ENCODE measurements at places on chromosomes 13 and 19. TPM values are rescaled to one million over a fixed set of nuclear protein-coding genes. Genes with fewer than 3 reads are reported as not detected.

The RNF225 gene
- 1.6 TPM for polyA plus RNA-seq

The PDE4C gene
- 0.07 TPM for polyA plus RNA-seq

The ICAM4 gene
- 0.12 TPM for polyA plus RNA-seq

The ZNF714 gene
- 5.1 TPM for polyA plus RNA-seq

The ZNF208 gene
- polyA plus RNA-seq: 0.29 TPM

The ZNF776 gene
- polyA plus RNA-seq: 2.9 TPM

Data from esophagus (tissue), 2 donors.